ENCODE measurements at places on chromosomes 13 and 19.

- DNase-seq, result no peak
Measured at GRCh38 chr13:34371108-34371507, 553.2 kb downstream of the RFC3 start.

DNA sequence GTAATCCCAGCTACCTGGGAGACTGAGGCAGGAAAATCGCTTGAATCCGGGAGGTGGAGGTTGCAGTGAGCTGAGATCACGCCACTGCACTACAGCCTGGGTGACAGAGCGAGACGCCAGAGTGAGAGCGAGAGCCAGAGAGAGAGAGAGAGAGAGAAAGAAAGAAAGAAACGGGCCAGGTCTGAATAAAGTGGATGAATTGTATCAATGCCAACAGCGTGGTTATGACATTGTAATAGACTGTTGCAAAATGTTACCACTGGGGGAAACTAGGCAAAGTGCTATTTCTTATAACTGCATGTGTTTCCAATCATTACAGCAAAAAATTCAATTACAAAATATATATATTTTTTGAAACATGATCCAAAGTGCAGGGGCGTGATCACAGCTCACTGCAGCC lies 11.8 kb upstream of the BTBD2 start:
- no peak for DNase-seq

DNA sequence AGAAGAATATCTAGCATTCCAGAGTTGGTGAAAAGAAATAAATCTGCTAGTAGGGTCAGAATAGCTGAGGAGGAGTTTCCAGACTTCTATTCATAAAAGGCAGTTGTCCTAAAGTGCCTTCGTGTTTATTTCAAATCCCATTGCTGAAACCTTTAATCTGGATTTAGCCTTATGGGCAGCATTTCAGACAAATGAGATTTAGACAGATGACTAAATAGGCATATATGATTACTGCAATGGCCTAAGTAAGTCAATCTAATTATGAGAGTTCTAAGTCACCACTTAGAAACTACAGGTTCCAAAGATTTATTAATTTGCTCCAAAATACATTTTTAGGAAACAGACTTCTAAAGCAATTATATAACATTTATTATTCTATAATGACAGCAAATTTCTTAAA lies 368.7 kb downstream of the LIG4 start:
- DNase-seq, result no peak

DNA sequence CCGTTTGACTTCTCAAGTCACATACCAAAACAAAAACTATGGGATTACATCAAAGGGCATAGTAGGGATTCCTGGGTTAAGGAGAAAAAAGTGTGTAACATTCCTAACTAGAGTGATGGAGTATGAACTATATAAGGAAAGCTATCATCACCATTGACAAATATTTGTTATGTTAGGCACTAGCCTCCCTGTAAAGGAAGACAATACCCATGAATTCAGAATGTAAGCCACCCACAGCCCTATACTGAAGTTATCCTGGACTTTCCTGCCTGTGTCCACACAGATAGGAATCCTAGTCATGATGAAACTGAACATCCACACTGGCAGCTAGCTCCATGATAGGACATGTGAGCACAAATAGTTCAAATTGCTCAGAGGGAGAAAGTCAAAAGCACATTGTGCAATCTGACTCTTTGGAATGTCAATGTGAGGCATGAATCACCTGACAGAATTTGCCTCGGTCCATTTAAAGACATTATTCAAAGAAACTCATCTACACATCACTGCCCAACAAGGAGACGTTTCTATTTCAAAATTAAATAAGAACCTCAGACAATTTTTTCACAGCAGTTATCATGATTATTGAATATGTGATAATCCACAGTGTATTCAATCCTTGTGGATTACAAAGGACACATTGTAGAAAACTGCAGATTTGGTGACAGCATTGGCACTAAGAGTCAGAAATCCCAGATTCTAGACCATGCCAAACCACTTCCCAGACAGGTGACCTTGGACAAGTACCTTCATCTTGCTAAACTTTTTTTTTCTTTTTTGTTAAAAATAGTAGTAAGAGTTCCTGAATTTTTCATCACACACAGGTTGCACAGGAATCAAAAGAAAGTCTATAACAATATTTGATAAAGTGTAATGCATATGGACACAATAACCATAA lies 529.3 kb downstream of the IRS2 start:
- DNase-seq, result peak; percentile 80

- DNase-seq, result no peak
Measured at GRCh38 chr19:42178791-42179674, 38.4 kb downstream of the DEDD2 start.

GRCh38 chr19:48968179-48968661 lies 3.1 kb downstream of the FTL start:
- DNase-seq, result no peak

Measured in hepatocyte (in vitro differentiated cells).